Activated CD8-positive, alpha-beta memory T cell treated with anti-CD3 and anti-CD28 coated beads, Interleukin-2, amount 10 ng/mL, durations not matched to agents 7 days and 5 days (primary cell): ENCODE measurements at places on chromosomes 2 and 18. TPM values are rescaled to one million over a fixed set of nuclear protein-coding genes. Genes with fewer than 3 reads are reported as not detected.

The CABYR gene
- 0.76 TPM for total RNA-seq

The C1QL2 gene
- total RNA-seq, result not detected

The FAM110C gene
- total RNA-seq, result 2.1 TPM

The ABHD3 gene
- 62.6 TPM for total RNA-seq

The CEP76 gene
- 15.7 TPM for total RNA-seq

The FBXO36 gene
- total RNA-seq, result 0.54 TPM

The ANKRD30B gene
- total RNA-seq, result not detected

The MC4R gene
- total RNA-seq, result not detected

The IL36B gene
- not detected for total RNA-seq

The MDH1B gene
- 0.23 TPM for total RNA-seq

The TGFA gene
- total RNA-seq, result not detected

The TXNL1 gene
- 61.2 TPM for total RNA-seq

The PROKR1 gene
- total RNA-seq, result not detected

The SLC19A3 gene
- not detected for total RNA-seq

The GAD1 gene
- 3.7 TPM for total RNA-seq

The UGT1A3 gene
- total RNA-seq, result not detected

The ADD2 gene
- 0.45 TPM for total RNA-seq

The IL37 gene
- not detected for total RNA-seq

The POTEC gene
- total RNA-seq, result not detected

The SERPINB12 gene
- not detected for total RNA-seq

The CYP26B1 gene
- not detected for total RNA-seq

The COL3A1 gene
- 0.23 TPM for total RNA-seq

The ACKR3 gene
- total RNA-seq, result 1.3 TPM

The SDC1 gene
- total RNA-seq, result 0.42 TPM

The CDKL4 gene
- total RNA-seq, result 1.1 TPM

The MFSD2B gene
- total RNA-seq, result not detected

The CNGA3 gene
- total RNA-seq, result not detected

The DQX1 gene
- 0.94 TPM for total RNA-seq

The RBM44 gene
- 1.2 TPM for total RNA-seq
